ENCODE measurements at places on chromosomes 2 and 18. TPM values are rescaled to one million over a fixed set of nuclear protein-coding genes. Genes with fewer than 3 reads are reported as not detected.

Gene TUBA3E
- not detected for total RNA-seq

Gene IGFBP5
- 499 TPM for total RNA-seq

Gene SOS1
- total RNA-seq, result 48.2 TPM

DNA sequence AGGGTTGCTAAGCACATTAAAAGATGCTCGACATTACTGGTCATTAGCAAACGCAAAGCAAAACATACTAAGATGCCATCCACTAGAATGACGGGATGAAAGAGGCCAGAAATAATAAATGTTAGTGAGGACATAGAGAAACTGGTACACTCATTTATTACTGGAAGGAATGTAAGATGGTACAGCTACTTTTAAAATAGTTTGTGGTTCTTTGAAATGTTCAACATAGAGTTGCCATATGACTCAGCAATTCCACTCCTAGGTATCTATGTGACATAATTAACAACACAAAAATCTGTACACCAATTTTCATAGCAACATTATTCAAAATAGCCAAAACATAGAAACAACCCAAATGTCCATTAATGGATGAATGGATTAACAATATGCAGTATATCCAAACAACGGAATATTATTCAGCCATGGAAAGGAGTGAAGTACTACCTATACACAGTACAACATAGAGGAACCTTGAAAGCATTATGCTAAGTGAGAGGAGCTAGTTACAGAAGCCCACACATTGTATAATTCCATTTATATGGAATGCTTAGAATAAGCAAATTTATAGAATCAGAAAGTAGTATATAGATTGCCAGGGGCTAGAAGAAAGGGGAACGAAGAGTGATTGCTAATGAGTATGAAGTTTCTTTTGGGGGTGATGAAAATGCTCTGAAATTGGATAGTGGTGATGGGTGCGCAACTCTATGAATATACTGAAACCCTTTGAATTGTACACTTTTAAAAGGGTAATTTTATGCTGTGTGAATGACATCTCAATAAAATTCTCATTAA is 61.9 kb upstream of the IL1R1 start:
- no peak for DNase-seq

DNA sequence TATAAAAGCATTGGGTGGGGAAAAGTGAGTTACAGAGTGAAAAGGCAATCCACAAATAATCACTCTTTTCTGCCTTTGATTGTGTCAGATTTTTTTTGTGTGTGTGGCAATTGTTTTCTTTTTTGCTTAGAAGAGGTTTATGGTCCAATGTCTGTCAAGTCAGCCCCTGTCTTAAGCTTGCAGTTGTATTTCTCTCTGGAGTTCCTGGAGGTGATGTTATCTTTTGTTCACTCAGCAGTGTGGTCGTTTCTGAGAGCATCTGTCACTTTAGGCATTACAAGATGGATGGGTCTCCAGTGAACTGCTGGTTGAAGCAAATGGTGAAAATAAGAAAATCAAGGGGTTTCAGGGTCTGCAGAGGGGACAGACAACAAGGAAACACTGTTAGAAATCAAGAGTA is 121.3 kb downstream of the GREB1L start:
- DNase-seq, result no peak

Gene CDH20
- total RNA-seq, result 1.1 TPM

- DNase-seq, result no peak
Measured at GRCh38 chr2:236546561-236547002, 23.0 kb upstream of the ACKR3 start.

GRCh38 chr2:119259296-119259860 is 35.7 kb downstream of the STEAP3 start:
- no peak for DNase-seq

Gene C18orf54
- 9.5 TPM for total RNA-seq

DNA sequence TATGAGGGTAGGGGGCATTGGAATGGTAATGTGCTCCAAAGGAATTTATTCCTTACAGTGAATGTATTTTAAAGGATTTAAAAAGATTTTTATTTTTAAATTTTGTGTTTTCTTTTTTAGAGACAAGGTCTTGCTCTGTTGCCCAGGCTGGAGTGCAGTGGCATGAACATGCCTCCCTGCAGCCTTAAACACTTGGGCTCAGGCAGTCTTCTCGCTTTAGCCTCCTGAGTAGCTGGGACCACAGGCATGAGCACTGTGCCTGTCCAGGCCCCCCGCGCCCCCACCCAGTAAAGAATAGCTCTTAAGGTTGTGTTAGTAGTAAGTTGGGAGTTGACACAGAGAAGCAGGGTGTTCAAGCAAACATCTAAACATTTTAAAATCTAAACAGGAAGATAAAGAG is 36.6 kb downstream of the PHLPP1 start:
- no peak for DNase-seq

- DNase-seq, result no peak
Measured at GRCh38 chr2:158212301-158212700, 110.6 kb downstream of the UPP2 start.

DNA sequence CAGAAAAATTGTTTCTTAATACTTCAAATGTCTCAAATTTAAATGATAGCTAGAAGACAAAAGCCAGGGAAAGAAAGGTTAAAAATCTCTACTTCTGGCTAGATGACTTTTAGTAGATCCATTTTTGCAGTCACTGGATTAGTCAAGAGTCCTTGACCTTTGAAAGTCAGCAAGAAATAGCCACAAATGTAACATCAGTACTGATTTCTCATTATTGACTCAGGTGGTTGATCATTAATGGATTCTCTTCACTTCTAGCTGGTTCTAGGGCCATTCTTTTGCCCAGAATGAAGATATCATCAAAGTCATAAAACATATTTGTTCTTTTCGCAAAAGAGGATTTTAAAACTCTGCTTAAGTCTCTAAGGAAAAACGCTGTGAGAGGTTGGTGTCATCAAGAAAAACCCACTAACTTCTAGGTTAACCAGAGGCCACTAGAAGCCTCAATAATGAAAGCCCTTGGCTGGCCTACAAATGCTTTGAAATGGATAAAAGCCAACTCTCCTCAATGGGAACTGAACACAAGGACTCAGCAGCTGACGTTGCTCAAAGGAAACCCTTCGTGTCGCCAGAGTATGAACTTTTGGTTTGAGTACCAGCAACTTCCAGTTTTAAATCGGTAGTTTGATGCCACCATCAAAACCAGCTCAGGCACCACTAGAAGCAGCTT is 66.3 kb downstream of the IRS1 start:
- DNase-seq, result no peak

Data from tongue (tissue), 3 donors.